ENCODE measurements at places on chromosomes 2 and 18.

- DNase-seq = no peak
These were observed 466.2 kb downstream of the IRS1 start for GRCh38 chr2:226333388-226333787.

DNA sequence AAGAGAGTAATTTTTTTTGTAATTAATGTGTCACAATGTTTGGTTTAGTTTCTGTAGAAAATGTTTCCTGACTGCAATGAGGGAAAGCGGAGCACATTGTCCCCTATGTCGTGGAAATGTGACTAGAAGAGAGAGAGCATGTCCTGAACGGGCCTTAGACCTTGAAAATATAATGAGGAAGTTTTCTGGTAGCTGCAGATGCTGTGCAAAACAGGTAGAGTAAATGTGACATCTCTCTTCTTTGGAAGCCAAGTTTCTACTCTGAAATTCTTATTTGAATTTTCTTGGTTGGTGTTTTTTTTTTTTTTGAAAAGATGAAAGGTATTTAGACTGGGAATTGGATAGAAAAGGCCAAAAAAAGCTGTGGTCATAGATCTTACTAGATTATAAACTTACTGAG, 20.0 kb downstream of the RNF138 start:
- no peak for DNase-seq

DNA sequence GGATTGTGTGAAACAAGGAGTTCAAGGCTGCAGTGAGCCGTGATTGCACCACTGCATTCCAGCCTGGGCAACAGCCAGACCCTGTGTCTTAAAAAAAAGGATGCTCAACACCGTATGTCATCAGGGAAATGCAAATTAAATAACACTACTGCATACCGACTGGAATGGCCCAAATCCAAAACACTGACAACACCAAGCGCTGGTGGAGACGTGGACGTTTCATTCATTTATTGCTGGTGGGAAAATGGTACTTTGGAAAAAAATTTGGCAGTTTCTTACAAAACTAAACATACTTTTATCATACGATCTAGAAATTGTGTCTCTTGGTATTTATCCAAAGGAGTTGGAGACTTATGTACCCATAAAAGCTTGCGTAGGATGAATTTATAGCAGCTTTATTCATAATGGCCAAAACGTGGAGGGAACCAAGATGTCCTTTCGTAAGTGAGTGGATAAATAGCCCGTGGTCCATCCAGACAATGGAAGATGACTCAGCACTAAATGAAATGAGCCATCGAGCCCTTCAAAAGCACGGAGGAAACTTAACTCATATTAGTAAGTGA, 24.2 kb downstream of the NEU4 start:
- no peak for DNase-seq

GRCh38 chr2:157900203-157900602, 24.1 kb upstream of the ACVR1 start:
- DNase-seq = no peak

- no peak for DNase-seq
These were observed 1566.6 kb upstream of the SLC39A10 start for GRCh38 chr2:194090251-194090905.

DNA sequence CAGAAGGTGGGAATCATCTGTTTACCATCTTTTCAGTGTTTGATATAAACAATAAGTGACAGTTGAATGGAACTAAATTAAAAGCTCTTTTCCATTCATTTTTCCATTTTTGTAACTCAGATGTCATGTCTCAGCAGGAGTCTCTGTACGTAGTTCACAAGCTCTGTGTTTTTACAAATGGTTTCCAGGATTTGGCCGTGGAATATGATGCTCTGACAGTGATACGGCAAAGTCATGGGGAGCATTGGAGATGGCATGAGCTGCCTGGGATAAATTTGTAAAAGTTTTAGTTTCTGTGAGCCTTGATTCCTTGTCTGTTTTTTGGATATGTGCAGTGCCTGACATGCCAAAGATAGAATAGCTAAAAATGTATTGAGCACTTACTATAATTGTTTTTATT, 168.1 kb upstream of the SESTD1 start:
- DNase-seq = no peak

DNA sequence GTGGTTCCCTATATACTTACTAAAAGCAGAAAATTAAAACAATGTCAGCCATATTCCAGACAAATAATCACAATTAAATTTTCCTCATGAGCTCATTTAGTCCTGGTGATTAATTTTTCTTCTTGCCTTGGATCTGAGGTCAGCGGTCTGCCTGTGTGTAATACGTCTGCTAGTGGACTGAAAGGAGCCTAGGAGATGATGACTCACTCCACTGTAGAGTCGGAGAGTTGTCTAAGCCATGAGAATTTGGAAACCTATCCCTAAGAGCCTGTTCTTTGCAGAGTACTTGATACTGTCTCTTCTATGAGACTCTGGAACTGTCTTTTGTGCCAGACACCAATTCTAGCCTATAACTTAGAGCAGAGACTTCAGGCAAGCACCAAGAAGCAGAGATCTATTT, 94.2 kb upstream of the RAB27B start:
- no peak for DNase-seq

DNA sequence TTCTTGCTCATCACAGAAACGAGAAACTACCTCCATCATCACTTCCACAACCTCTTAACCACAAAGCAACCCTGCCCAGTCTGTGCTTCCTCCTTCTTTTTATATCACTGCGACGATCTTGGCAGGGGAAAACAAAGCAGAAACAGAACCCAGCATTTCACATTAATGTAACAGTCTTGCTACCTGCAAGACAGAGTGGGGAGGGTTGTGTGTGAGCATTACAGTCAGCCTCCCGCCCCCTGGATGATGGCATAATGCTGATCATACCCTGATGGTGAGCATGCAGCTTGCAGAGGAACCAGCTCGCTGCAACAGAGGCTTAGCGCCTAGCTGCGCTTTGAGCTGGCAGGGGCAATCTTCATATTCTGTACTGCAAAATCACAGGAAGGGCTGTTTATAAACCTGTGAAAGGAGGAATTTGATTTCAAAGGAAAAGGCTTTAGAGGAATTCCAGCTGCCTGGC, 376.1 kb downstream of the IRS1 start:
- DNase-seq = no peak

GRCh38 chr2:205629091-205629776, 53.1 kb upstream of the NRP2 start:
- no peak for DNase-seq

DNA sequence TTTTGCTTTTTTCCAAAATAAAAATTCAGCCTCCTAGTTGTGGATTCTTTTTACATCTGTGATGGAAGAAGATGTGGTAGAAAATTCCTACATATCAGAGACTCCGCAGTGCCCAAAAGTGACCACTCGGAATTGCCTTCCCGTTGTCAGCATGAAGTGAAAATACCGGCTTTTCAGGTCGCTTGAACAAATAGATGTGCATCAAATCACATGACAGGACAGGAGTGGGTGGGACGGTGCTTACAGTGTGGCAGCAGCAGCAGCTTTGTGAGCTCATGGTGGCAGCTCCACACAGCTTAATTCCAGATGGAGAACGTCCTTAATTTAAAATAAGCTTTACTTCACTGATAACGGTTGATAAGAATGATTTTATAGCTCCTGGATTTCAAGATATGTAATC, 20.3 kb downstream of the SALL3 start:
- no peak for DNase-seq

DNA sequence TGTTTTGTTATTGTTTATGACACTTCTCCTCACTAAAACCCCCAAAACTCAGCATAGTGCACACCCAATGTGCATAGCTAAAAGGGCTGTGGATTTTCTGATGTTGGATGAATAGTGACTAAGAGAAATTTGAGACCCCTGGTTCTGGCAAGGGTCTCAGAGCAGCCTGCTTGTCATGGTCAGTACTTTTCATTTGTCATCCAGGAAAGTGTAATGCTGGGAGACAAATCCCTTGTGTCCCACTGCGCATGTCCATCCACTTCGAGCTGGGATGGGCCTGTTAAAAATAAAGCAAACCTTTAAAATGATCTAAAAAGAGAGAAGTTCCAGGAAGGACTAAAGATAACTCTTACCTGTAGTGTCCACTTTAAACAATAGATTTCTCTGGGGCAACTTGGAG, 46.9 kb upstream of the LYPD1 start:
- no peak for DNase-seq

DNA sequence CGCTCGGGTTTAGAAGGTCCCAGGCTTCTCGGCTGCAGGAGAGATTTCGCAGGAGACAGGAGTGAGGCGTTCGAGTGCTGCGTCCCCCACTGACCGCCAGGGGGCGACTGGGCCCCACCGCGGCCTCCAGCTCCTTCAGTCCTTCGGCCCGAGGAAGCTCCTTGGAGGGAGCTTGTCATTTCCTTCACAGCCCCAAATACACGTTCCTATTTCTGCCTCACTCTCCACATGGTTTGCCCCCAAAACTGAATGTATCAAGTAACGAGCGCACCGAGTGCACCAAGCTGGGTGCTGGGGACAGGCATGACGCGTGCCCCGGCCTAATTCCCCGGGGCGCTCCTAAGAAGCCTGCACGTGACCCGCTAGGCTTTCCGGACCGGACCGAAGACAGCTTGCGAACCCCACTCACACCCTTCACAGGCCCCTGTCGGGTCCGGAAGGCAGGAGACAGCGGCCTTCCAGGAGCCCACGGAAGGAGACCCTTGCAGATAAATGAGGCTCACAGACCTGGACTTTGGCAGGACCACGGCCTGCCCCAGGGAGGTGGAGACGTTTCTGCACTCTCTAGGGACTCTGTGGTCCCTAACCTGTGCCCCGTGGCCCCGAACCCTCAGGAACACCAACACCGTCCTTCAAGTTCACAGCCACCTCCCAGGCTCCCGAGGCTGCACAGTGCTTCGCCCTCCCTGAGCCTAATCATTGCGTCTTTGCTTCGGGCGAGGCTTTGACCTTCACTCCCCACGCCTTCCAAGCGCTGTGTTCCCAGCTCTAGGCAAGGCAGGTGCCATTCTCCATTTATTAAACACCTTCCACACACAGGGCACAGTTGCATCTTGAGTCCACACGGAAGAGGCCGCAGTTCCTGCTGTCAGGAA, 13.0 kb upstream of the FAHD2A start:
- DNase-seq = peak; percentile 47

- no peak for DNase-seq
These were observed 50.9 kb upstream of the PHLPP1 start for GRCh38 chr18:62664414-62664813.

GRCh38 chr2:16622399-16622968, 43.1 kb downstream of the CYRIA start:
- no peak for DNase-seq

DNA sequence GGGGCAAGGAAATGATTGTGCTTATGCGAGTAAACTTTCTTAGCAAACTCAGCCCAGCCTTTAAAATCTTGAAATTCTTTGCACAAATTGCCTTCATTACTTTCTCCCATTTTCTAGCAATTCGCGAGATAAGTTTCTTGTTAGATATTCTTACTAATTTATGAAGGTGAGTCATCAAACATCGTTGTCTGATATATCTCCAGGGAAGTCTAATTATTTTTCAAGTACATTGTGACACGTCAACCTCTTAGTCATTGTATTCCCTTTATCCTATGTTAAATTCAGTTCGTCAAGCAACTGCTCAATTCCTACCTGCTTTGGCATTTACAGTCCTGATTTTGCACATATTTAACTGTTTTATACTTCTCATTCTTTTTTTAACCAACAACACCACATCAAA, 854.5 kb upstream of the CRIM1 start:
- DNase-seq = no peak

GRCh38 chr18:9405130-9405529, 70.2 kb upstream of the RALBP1 start:
- DNase-seq = peak; percentile 47

- peak; percentile 45 for DNase-seq
These were observed 81.3 kb downstream of the LIMS1 start for GRCh38 chr2:108615480-108616090.

- peak; percentile 16 for DNase-seq
These were observed 41.4 kb downstream of the OXER1 start for GRCh38 chr2:42722320-42723190.

- DNase-seq = no peak
These were observed 73.0 kb downstream of the SERPINB8 start for GRCh38 chr18:64042728-64043358.

- DNase-seq = no peak
These were observed 17.7 kb upstream of the ATP6V1B1 start for GRCh38 chr2:70918016-70918415.

DNA sequence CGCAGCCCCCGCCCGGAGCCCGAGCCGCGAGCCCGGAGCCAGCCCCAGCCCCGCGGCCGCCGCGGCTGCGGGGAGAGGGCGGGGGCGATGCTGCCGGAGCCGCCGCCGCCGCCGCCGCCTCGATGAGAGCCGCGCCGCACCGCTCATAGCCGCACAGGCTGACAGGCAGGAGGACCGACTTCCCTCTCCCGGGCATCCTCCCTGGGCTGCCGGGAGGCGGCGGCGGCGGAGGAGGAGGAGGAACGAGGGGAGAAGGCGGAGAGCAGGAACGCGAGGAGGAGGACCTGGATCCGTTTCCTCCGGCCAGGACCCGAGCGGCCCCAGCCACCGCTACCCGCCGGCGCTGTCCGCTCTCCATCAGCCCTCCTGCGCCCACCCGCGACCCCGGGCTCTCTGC, 370 bp downstream of the KLHL29 start:
- no peak for DNase-seq

- no peak for DNase-seq
These were observed 2.1 kb upstream of the KCNJ3 start for GRCh38 chr2:154696369-154696768.

DNA sequence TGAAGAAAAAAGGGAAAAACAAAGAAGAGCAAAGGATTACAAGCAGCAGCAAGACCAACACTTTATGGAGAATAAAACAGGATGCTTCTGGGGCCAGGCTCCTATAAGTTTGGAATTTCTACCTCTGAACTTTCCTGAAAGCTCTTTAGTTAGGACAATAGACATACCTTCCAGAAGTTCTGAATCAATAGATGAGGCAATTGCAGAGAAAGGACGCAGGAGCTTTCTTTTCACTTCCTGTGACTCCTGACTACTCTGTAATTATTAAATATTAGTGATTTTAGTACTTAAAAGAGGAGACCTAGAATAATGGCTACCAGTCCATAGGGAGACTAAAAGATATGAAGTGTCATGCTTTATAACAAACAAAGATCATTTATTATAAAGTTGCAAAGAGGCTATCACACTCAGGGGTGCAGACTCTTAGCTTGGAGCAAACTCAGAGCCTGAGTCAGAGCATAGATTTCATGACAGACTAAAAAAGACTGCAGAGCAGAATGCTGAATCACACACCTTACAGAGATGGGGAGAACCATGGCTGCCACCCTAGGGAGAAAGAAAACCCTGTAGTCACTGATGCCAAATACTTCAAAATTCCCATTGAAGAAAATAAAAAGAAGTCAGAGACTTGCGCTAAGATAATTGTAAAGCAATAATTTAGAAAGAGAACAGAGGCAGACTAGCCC, 52.5 kb upstream of the FAM136A start:
- DNase-seq = no peak

- no peak for DNase-seq
These were observed 194.4 kb downstream of the SLC8A1 start for GRCh38 chr2:40257340-40258134.

DNA sequence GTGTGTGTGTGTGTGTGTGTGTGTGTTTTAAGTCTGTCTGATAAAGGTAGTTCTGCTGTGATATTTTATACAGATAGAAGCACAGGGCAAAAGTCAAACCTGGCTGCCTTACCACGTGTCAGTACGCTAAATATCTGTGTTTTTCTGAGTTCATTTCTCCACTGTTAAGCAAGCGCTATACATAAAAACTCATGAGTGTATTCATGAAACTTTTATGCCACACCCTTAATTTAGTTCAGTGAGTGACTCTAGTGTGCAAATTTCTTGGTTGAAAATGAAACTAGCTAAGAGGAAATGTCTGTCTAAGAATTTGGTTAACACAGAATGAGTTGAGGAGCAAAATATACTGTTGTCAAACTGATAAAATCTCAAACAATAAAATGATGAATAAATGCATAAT, 11.2 kb downstream of the CASP10 start:
- peak; percentile 38 for DNase-seq
